Right hindlimb (tissue), 1 donor: ENCODE measurements at places on chromosomes 11 and 22.
A peak's percentile ranks its signal among the peaks of the same experiment; 100 is the strongest.

GRCh38 chr11:121318848-121319834, 26.6 kb downstream of the SC5D start:
- peak; percentile 28 for DNase-seq

GRCh38 chr11:70578831-70579230, 180.5 kb downstream of the CTTN start:
- no peak for DNase-seq

DNA sequence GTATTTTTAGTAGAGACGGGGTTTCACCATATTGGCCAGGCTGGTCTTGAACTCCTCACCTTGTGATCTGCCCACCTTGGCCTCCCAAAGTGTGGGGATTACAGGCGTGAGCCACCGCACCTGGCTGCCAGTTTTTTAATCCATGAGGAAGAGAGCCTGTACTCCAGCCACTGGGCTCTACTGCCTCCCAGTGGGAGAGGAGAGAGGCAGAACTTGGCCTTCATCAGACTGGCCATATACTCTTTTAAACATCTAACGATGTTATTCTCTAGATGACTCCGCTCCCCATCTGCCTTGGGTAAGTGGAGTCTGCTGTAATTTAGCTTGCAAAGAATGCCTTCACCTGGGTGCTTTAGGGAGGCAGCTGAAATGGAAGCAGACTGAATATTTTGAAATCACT, 34.6 kb downstream of the SLC6A5 start:
- DNase-seq, result no peak

DNA sequence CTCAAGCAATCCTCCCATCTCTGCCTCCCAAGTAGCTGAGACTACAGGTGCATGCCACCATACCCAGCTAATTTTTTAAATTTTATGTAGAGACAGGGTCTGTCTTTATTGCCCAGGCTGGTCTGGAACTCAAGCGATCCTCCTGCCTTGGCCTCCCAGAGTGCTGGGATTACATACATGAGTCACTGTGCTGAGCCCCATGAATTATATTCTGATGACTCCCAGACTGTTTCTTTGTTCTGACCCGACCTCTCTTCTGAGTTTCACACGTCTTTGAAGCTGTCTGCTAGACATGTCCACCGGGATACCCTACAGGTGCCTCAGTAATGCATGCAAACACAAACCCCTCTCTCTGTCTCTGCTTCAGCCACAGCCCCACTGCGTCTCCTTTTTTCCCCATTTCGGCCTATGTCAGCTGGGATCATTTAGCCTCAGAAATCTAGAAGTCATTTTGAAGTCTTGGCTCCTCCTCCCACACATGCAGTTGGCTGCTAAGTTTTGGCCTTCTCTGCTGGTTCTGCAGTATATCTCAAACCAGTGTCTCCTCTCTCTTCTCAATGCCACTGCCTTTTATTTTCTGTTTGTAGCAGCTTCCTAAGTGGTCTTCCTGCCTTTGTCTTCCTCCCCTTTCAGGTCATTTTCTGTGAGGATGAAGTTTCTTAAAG, 4.8 kb downstream of the VPS26B start:
- DNase-seq, result no peak

DNA sequence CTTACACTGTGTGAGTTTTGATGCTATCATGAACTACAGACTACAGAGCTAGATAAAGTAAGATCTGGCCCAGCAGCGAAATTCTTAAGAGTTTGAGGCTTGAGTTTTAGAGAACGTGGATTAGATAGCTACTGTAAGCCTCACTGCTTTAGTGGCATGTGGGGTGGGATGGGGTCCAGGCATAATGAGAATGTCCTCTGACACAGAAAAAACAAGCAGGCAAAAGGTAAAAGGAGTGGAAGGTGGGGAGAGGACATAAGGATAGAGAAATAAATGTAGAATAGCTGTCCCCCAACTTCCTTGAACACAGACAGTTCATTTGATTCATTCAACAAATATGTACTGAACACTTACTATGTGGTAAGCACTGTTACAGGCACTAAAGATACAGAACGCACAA, 324.5 kb upstream of the PITPNB start:
- DNase-seq, result no peak

DNA sequence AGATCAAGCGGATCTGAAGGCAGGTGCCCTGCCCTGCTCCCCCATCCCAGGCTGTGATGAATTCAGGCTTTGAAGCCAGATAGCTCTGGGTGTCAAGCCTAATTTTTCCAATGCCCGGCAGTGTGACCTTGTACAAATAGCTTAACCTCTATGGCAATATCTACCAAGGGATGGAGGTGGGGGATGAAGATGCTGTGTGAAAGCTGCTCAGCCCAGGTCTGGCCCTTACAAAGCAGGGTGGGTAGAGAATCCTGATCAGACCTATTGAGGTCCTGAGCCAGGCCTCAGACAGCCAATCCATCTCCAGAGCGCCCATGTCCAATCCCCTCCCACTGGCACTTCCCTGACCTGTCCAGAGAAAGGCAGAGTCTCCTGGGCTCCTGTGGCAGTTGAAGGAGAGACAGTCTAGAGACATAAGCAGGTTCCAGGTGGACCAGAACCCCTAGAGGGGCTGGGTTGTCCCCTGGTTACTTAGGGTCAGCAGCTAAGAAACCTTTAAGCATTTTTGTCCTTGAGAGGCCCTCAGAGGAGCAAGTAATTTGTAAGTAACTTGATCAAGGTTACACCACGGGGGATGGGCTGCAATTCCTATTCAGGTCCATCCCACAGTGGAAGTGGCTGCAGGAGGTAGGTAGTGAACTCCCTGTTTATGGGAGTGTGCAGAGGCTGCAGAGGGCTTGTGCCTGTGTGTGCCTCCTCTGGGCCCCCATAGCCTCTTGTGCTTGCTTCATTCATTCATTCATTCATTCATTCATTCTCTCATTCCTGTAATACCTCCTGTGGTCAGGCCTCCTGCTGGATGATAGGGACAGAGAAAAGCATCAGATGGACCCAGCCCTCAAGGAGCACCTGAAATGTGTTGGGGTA, 10.4 kb downstream of the P2RY2 start:
- DNase-seq, result no peak

DNA sequence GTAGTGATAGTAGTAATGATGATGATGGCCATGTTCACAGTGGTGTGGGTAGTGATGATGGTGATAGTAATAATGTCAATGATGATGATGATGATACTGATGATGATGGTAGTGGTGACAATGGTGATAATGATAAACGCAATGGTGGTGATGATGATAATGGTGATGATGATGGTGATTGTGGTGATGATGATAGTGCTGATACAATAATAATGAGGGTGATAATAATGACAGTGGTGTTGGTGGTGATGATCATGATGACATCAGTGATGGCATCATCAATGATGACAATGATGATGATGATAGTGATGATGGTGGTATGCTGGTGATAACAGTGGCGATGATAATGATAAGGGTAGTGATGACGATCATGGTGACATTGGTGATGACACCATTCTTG, 92.3 kb downstream of the MPPED1 start:
- DNase-seq, result no peak

- no peak for DNase-seq
Observed at GRCh38 chr11:79406376-79406775, 34.5 kb downstream of the TENM4 start.

GRCh38 chr11:26350002-26350401, 18.1 kb downstream of the ANO3 start:
- DNase-seq, result no peak

DNA sequence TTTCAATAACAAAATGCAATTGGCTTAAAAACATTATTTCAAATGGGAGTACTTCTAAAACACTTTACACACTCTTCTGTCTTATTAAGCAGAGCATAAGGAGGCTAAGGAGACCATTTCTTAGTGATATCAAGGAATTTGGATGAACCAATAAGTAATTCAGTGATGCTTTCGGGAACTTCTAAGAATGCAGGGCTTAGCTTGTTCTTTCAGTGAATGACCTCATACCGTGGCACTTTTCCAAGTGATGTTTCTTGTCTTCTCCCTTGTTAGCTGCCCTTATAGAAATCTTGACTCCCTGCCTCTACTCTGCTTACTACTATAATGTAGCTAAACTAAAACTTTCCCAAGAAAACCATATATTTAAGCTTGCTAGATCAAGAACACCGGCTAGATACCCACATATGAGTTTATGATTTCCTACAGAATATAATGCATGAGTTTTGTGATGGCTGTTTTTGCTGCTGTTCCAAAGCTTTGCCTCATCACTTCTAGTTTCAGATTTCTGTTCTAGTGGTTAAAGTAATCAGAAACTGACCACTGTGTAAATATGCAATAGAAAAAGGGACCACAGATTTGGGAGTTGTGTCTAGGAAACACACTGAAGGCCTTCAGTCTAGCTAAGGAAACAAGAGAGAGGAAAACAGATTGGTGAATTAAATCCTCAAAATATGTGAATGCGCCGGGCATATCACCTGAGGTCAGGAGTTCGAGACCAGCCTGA, 37.5 kb upstream of the STK33 start:
- DNase-seq, result no peak

DNA sequence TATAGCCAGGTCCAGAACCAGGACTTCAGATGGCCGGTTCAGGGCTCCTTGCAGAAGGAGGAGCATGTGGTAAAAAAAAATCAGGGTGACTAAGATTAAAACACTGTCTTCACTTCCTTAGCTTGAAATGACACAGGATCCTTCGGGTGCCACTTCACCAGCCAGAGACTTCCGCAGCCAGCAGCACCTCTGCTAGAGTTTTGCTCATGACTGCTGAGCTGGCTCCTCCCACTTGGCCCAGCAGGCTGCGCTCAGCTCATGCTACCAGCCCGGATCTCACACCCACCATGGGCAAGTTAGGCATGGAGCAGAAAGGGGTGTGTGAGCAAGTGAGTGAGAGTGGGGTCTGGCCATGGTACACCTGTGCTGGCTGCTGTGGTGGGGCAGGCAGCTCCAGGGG, 6.6 kb upstream of the MS4A18 start:
- no peak for DNase-seq

DNA sequence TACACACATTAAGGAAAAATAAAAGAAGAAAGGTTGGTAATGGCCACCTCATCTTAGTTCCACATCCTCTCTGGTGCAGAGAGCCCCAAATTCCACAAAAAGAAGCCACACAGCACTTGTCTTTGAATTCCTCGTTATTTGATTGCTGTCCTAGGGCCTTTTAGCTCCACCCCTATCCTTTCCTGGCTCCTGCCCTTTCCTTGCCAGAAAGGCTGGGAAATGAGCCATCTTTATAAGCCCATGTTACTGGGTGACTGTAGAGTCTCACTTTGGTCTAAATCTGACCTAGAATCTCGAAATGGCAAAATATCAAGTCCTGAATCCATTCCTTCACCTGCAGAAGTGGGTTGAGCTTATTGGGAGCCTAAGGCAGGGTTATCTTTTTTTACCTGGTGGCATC, 4.3 kb upstream of the TMEM132A start:
- no peak for DNase-seq

DNA sequence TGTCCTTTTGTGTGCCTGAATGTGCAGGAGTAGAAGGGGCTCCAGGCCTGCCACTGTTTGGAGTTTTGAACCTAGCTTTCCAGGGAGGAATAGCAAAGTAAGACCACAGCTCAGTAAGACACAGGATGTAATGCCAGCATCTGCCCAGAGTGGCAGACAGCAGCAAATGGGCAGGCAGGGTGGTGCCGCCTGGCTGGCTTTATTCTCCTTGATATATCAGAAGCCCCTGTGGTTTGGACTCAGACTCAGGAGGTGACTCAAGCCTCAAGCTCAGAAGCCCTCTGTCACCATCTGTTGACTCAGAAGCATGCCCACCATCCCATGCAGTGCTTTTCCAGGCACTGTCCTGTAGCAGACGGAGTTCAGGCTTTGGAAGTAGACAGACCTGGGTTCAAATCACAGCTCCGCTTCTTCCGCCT, 72.7 kb upstream of the TTC12 start:
- DNase-seq, result no peak

GRCh38 chr11:3880724-3881123, 25.3 kb downstream of the STIM1 start:
- no peak for DNase-seq
